ENCODE measurements at places on chromosomes 6 and 20.

DNA sequence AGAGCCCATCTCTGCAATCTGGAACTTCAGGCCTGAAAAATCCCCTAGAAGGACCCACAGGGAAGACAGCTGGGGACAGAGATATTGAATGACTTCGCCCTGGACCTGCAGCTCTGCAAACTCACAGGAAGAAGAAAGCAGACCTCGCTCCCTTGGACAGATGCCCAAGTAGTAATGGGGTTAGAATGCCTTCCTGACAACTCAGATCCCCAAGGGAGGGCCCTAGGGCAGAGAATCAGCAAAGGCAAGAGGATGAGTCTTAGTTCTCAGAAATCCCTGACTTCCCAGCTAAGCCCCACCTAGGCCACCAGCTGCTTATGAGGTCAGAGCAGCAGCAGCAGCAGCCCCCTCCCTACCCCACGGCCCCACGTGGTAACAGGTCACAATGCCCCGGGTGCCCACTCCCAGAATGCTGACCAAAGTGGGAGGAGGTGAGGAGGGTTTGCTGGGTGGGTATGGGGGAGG, at the start of gene C20orf141:
Gene C20orf141, plus strand, starts transcription at position 401 of the 465 bp plus-strand sequence. CDS start 198 bp downstream, outside the sequence.
- no peak for DNase-seq

DNA sequence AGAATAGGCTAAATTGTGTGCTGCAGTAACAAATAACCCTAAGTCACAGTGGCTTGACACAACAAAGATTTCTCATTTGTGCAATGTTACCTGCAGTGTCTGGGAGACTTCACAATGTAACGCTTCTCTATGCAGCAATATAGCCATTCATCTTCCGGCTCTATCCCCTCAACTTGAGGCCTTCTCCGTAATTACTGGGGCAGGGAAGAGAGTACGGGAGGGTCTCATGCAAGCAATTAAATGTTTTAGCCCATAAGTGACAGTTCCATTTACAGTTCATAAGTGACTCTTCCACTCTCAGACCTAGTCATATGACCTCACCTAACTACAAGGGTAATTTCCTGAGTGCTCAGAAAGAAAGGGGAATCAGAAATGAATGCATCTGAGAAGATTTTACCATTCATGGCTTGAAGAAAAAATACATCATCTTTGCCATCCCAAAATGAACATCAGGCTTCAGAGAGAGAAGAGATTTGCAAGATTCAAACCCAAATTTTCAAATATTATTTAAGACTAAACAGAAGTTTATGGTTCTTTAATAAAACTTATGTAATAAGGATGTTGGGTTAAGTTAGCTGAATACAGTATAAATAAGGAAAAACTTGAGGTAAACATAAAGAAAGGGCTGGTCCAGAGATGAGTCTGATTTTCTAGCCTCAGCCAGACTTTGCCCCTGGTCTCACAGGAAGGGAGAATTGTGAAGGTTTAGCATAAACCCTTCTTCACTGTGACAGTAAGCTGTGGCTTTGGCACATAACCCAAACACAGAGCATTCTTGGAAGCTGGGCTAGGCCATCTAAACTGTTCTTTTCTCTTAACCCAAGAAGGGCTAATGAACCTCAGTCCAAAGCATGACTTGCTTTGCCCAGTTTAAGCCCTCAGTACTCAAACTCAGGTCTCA, 13.3 kb downstream of the GPR6 start:
- DNase-seq: no peak

GRCh38 chr20:53899351-53900167, 170.8 kb downstream of the BCAS1 start:
- DNase-seq: peak; percentile 84

DNA sequence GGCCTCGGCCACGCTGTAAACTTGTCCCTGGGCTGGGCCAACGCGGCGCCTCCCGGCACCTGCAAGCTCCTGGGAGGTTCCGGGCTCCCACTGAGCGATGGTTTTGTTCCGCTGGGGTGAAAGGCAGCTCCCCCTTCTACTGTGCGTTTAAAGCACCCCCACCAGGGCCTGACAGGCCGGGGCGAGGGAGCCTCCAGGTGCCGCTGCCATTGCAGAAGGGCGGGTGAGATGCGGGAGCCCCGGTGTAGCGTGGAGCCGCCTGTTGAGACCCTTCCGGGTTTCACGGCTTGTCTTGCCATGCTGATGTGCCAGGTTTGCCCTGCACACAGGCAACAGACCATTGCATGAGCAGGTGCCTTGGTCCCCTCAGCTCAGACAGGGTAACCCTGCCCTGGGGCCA, 2.9 kb downstream of the COL20A1 start:
- no peak for DNase-seq

GRCh38 chr6:29516108-29516507, 28.4 kb upstream of the MAS1L start:
- DNase-seq: no peak

- no peak for DNase-seq
Observed at GRCh38 chr6:53811082-53811481, 16.3 kb downstream of the LRRC1 start.

GRCh38 chr6:159532155-159532554, 160.9 kb downstream of the SOD2 start:
- DNase-seq: no peak

DNA sequence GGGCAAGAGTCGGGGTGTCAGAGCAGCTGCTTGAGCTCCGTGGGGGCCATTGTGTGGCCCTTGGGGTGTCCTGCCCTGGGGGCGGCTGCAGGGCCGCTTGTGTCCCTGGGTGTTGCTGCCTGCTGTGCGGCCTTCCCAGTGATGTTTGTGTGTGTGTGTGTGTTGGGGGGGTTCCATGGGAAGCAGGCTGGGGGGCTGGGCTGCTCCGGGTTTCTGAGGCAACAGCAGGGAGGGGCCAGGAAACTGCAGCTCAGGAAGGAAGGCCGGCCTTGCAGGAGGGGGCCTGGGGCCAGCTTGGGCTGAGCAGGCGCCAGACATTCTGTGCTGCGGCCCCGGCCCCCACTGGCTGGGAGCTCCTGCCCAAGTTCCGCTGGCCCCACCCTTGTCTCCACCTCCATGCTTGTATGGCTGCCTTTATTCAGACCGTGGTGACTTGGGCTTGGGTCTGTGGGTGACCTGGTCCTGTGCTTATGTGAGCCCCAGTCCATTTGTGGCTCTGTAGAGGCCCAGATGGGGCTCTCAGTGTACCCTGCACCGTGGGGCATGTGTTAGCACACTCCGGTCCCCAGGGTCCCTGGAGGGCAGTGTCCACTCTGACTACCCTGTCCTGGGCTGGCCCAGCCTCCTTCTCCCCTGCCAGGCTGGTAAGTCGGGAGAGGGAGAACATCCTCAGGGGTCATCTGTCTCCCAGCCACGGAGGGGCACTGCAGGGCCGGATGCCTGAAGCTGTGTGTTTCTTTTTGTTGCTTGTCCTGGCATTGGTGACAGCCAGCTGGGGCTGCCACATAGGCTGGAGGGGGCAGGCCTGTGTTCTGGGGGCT, 4.6 kb upstream of the SOX18 start:
- no peak for DNase-seq

GRCh38 chr6:122998403-122998975, 2.5 kb downstream of the CLVS2 start:
- DNase-seq: no peak

DNA sequence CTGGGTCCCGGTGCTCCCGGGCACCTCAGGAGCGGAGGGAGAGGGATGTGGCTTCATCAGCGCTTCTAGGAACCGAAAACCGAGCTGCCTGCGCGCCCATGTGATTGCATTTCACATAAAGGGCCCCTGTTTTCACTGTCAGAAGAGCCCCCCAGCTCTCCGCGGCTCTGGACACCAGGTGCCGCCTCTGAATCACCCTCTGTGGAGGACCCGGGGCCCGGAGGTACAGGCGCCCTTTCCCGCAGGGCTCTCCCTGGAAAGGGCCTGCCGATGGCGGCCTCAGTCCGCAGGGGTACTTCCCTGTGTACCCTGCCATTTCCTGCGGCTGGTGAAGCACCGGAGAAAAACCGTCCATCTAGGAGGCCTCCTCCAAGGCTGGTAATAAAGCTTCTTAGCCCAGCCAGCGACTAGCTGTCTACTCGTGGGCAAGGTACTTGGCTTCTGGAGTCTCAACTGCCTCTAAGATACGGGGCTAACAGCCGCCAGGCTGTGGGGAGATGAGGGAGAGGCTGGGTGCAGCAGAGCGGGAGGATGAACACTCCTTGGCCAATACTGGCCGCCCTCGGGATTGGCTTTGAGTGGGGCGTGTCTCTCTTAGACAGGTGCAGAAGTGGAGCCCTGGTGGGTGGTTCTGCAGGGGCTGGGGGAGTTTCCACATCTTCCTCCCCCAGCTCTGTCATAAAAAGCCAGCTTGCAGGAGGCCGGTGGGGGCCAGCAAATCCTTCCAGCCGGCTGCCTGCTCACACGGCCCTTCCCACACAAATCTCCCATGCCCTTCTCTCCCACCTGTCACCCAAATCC, 1.6 kb downstream of the PPP1R16B start:
- DNase-seq: no peak

- no peak for DNase-seq
Observed at GRCh38 chr6:27241443-27241842, 6.1 kb upstream of the PRSS16 start.

- DNase-seq: no peak
Observed at GRCh38 chr20:62134735-62135231, 8.4 kb downstream of the PSMA7 start.

DNA sequence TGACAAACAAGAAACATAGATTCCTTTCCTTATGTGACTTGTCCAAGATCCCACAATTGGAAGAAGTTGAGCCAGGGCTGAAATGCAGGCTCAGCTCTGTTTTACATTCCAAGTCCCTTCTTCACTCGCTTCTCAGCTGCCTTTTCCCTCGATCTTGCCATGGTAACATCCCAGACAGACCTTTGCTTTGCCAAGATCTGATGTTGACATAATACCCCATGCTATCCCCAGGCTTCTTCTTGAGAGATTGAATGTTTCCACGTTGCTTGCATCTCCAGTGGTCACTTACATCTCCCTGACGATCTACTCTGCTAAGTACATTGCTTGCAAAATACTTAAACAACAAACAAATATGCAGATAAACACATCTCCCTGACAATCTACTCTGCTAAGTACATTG, 63.5 kb downstream of the TBXT start:
- DNase-seq: no peak

GRCh38 chr20:64107736-64108457, 532 bp upstream of the NPBWR2 start:
- no peak for DNase-seq

DNA sequence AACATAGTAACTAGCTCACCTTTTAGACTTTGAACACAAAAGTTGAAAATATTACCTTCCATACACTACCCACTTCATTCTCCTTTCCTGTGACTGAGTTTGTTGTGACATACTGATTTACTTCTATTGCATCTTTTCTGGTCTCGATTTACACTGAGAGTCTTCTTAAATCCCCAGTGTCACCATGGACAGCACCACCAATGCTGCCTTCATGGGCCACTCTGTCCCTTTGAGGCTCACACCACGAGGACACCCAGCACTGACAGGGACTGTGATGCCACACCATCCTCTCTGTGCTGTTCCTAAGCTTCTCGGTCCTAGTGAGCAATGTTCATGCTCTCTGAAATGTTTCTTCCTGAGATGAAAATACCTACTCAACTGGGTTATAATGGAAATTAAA, 337.1 kb upstream of the IRAK1BP1 start:
- DNase-seq: no peak

DNA sequence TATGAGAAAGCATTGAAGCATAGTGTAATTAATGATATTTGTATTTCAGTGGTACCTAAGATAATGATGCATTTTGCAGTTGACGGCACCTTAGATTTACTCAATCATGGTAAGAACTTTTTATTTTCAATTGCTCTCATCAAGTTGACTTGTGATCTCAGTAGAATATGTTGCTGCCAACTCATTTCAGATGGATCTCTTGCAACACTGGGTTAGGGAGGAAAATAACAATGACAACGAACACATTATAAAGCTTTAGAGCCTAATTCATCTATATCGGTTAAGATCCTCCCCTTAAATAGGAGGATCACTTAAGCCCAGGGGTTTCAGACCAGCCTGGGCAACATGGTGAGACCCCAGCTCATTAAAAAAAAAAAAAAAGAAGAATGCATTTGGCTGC, 18.0 kb upstream of the TBC1D22B start:
- no peak for DNase-seq

DNA sequence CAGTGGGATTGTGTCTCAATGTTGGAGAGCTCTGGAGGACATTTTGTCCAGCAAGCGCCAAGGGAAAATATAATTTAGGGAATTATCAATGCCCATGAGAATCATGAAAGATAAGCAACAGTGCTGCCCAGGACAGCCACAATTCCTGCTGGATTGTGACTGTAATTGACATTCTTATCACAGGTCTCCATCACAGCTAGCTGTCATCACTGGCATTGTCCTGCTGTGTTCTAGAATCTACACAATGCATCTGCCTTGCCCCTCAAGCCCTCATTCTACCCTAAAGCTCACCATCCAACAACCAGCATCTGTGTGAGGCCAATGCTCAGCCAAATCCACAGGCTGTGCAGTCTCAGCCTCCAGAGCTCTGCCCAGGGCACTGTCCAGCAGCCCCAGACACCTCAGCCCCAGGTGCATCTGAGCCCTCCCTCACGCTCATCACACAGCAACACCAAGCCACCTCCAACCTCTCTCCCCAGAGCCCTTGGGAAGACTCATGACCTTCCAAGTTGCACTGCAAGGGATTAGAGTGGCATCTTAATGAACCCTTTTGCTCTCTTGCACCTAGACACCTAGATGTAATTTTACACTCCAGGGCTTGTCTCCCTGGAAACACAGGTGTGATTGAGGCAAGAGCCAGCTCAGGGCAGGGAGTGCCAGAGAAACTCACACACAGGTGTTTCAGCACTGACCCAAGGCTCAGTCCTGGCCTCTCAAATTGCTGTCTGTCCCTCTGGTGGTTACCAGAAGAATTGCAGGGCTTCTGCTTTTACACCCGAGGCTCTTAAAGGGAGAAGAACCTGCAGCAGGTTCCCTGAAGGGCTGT, 85.2 kb upstream of the PHACTR3 start:
- DNase-seq: peak; percentile 3

GRCh38 chr20:13336308-13337089, 115.4 kb downstream of the ISM1 start:
- DNase-seq: no peak

GRCh38 chr6:30075790-30076732, 492 bp upstream of the RNF39 start:
- DNase-seq: no peak

GRCh38 chr6:90712114-90712513, 125.2 kb upstream of the MAP3K7 start:
- DNase-seq: no peak

GRCh38 chr6:13071550-13072345, 256.6 kb downstream of the TBC1D7 start:
- DNase-seq: no peak

- no peak for DNase-seq
Observed at GRCh38 chr20:26207237-26207966, 510.7 kb upstream of the ZNF337 start.

GRCh38 chr6:133595111-133595761, 293.7 kb upstream of the TCF21 start:
- no peak for DNase-seq

DNA sequence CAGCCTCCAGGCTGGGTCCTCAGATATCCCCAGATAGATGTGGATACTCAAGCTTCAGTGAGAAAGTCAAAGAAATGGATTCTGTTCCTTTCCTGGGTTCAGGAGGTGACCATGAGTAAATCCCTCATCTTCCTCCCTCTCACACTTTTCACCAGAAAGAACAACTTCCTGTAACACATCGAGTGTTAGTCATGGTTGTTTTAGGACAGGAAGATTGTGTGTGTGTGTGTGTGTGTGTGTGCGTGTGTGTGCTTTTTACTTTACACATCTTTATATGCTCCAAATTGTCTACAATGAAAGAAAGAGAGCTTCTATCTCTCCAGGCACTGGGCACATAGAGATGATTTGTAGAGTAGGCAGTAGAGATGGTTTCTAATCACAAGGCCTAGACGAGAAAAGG, 139.9 kb downstream of the TBXT start:
- no peak for DNase-seq

GRCh38 chr6:155329460-155330132, 15.3 kb upstream of the TFB1M start:
- DNase-seq: no peak
